MM.1S (cell line): ENCODE measurements at places on chromosomes 11 and 22.

- no peak overlapping the region for H3K4me3 ChIP-seq
- DNase-seq: no peak
- H3K4me1 ChIP-seq: no peaks in the 10 kb centered on the region
- H3K27ac ChIP-seq: no peak overlapping the region
These were observed 50.2 kb upstream of the TP53I11 start for GRCh38 chr11:45000918-45001317.

GRCh38 chr11:123439616-123440015 lies 9.5 kb downstream of the GRAMD1B start:
- no peak overlapping the region for H3K4me3 ChIP-seq
- H3K27ac ChIP-seq: no peak overlapping the region
- H3K4me1 ChIP-seq: peaks cover 8% of the 10 kb centered on the region
- H3K36me3 ChIP-seq: no peaks in the 10 kb centered on the region
- no peaks in the 10 kb centered on the region for H3K27me3 ChIP-seq

GRCh38 chr11:118358071-118358470 lies 1.3 kb upstream of the UBE4A start:
- no peaks in the 10 kb centered on the region for H3K36me3 ChIP-seq
- H3K4me1 ChIP-seq: peaks cover 7% of the 10 kb centered on the region
- H3K27ac ChIP-seq: no peak overlapping the region
- H3K4me3 ChIP-seq: no peak overlapping the region
- DNase-seq: no peak

GRCh38 chr22:23392420-23393121 lies 187.5 kb downstream of the IGLL1 start:
- no peak overlapping the region for H3K27ac ChIP-seq
- no peak overlapping the region for H3K4me3 ChIP-seq
- no peak for DNase-seq
- peaks cover 43% of the 10 kb centered on the region for H3K27me3 ChIP-seq

- H3K4me3 ChIP-seq: no peak overlapping the region
- no peaks in the 10 kb centered on the region for H3K4me1 ChIP-seq
- DNase-seq: no peak
- no peak overlapping the region for H3K27ac ChIP-seq
- no peaks in the 10 kb centered on the region for H3K27me3 ChIP-seq
- no peaks in the 10 kb centered on the region for H3K36me3 ChIP-seq
These were observed 383.0 kb upstream of the NARS2 start for GRCh38 chr11:78957476-78958245.

GRCh38 chr11:116984589-116984988 lies 113.6 kb downstream of the SIK3 start:
- H3K36me3 ChIP-seq: no peaks in the 10 kb centered on the region
- DNase-seq: no peak
- peaks cover 39% of the 10 kb centered on the region for H3K4me1 ChIP-seq
- no peak overlapping the region for H3K4me3 ChIP-seq
- no peak overlapping the region for H3K27ac ChIP-seq
- no peaks in the 10 kb centered on the region for H3K27me3 ChIP-seq

- H3K36me3 ChIP-seq: no peaks in the 10 kb centered on the region
- no peak for DNase-seq
- no peaks in the 10 kb centered on the region for H3K27me3 ChIP-seq
These were observed 13.1 kb upstream of the ABCC8 start for GRCh38 chr11:17489751-17490150.

GRCh38 chr11:1116666-1117390 lies 40.9 kb upstream of the MUC5AC start:
- no peak for DNase-seq
- no peaks in the 10 kb centered on the region for H3K4me1 ChIP-seq
- no peaks in the 10 kb centered on the region for H3K36me3 ChIP-seq
- H3K4me3 ChIP-seq: no peak overlapping the region
